Foreskin keratinocyte (primary cell): ENCODE measurements at places on chromosomes 5 and 9. TPM values are rescaled to one million over a fixed set of nuclear protein-coding genes. Genes with fewer than 3 reads are reported as not detected.

DNA sequence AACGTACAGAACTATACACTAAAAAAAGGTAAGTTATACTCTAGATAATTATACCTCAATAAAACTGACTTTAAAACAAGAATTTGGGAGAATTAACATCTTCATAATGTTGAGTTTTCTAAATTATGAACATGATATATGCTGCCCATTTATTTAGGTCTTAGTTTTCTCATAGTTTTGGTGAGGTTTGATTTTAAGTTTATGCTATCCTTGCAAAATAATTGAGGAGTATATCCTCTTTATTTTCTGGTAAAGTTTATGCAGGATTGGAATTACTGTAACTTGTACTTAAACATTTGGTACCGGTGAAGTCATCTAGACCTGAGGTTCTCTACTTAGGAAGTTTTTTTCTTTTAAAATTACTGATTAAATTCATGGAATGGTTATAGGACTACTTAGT lies 38.9 kb upstream of the RNU6ATAC start:
- DNase-seq = no peak

GRCh38 chr5:100430268-100431195 lies 104.6 kb upstream of the FAM174A start:
- peak; percentile 39 for DNase-seq

GRCh38 chr5:97434021-97434420 lies 251.0 kb upstream of the RIOK2 start:
- no peak for DNase-seq

GRCh38 chr5:170769246-170769645 lies 14.3 kb upstream of the GABRP start:
- no peak for DNase-seq

DNA sequence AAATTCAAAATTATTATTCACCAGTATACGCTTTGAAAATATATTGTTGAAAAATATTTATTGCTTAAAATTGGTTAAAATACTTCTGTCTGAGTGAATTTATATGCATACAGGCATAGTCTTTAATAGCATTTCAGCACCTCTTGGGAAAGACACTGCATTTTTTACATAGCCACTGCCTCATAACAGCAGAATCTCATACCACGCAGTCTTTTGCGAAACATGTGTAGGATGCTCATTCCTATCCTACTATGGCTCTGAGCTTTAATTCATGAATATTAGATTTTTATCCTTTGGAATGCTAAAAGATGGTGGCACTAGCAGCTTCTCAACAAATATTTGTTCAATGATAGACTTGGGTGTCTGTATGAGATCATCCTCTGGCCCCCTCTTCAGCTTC lies 94.0 kb upstream of the SH3GL2 start:
- no peak for DNase-seq

DNA sequence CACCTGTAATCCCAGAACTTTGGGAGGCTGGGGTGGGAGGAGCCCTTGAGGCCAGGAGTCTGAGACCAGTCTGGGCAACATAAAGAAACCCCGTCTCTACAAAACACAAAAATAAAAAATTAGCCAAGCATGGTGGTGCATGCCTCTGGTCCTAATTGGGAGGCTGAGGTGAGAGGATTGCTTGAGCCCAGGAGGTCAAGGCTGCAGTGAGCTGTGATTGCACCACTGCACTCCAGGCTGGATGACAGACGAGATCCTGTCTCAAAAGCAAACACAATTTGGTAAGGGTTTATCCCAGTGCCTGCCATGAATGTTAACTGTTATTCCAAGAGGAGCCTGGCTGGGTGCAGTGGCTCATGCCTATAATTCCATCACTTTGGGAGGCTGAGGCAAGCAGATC lies 71.1 kb downstream of the LHX2 start:
- no peak for DNase-seq

- DNase-seq = no peak
Measured at GRCh38 chr9:117454711-117455110, 39.9 kb upstream of the ASTN2 start.

- DNase-seq = peak; percentile 20
Measured at GRCh38 chr5:95417971-95418370, 26.8 kb downstream of the FAM81B start.

DNA sequence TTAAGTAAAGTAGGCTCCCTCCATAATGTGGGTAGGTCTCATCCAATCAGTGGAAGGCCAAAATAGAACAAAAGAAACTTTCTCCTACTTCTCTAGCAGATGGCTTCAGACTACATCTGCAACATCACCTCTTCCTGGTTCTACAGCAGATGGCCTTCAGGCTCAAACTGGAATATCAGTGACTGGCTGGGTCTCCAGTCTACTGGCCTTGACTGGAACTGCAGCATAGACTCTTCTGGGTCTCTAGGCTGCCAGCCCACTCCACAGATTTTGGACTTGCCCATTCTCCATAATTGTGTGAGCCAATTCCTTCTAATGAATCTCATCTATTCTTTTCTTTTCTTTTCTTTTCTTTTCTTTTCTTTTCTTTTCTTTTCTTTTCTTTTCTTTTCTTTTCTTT lies 64.8 kb downstream of the ACER2 start:
- DNase-seq = no peak

DNA sequence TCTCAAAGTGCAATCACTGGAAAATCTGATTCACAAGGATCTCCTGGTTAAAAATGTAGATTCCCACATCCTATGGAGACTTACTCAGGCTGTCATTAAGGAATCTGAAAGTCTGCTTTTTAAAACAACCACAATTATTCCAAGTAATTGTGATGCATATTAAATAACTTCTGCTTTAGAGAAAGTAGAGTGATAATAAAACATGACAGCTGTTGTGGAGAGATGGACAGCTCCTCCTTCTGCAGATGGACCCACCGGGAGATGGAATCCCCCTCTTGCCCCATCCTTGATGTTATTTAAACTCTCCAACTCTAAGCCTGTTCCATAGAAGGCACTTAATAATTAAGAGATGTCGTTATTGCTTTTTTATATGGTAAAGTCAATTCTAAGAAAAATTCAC lies 802.2 kb downstream of the CDH12 start:
- no peak for DNase-seq

DNA sequence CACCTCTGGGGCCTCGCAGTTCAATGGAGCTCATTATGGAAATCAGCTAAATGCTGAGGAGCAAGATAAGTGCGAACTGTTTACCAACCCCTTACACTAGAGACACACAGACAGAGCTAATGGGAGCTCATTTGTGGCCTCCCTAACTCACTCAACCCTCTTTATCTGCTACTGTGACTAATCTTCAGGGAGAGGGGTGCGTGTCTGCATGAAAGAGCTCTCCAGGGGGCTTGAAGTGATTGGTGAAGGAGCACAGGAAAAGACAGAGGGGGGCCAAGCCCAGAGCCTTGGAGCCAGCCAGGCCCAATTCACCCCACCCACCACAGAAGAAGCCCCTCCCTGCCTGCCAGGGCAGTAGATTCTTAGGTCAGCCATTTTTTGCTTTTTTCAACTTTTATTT lies 466.8 kb upstream of the BRINP1 start:
- no peak for DNase-seq

DNA sequence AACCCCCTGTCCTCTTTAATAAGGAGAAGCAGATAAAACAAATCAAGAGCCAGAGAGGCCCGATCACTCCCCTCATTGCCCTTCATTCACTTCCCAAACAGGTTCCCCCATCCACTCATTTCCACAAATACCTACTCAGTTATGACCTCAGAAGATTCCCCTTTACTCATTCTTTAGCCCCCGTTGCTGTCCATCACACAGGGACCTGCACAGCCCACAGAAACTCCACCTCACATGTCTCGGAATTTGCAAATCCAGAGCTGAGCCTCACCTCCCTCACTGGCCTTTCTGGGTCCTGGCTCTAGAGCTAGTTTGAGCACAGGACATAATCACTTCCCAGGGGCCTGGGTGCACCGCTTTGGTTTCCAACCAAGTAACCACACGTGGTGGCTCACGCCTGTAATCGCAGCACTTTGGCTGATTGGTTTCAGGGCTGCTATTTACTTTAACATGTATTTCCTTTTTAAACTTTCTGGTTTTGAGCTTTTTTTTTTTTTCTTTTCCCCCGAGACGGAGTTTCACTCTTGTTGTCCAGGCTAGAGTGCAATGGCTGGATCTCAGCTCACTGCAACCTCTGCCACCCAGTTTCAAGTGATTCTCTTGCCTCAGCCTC lies 17.8 kb downstream of the ATP6V0E1 start:
- no peak for DNase-seq

- DNase-seq = no peak
Measured at GRCh38 chr5:14174230-14174636, 31.1 kb downstream of the TRIO start.

GRCh38 chr5:6592601-6593000 lies 40.2 kb downstream of the NSUN2 start:
- peak; percentile 15 for DNase-seq

GRCh38 chr9:4258320-4259090 lies 41.4 kb downstream of the GLIS3 start:
- peak; percentile 81 for DNase-seq

DNA sequence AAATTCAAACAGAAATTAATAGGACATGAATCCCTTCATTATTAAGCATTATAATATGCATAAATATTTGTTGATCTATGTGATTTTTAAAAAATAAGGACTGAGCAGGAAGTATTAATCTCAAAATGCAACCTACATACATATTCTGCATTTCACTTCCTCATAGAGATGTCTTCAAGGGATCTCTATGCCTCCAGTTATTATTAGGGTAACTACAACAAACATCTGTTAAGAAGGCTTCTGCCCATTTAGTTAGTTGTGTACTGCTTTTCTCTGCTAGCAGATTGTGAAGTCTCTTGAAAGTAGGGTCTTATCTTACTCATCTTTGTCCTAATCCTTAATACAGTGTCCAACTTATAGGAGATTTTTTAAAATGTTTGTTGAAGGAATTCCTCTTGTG lies 414.1 kb downstream of the ACTL7B start:
- DNase-seq = no peak

- no peak for DNase-seq
Measured at GRCh38 chr5:169472544-169472943, 111.0 kb upstream of the SPDL1 start.

GRCh38 chr5:74382987-74383593 lies 257.4 kb downstream of the ENC1 start:
- peak; percentile 75 for DNase-seq

DNA sequence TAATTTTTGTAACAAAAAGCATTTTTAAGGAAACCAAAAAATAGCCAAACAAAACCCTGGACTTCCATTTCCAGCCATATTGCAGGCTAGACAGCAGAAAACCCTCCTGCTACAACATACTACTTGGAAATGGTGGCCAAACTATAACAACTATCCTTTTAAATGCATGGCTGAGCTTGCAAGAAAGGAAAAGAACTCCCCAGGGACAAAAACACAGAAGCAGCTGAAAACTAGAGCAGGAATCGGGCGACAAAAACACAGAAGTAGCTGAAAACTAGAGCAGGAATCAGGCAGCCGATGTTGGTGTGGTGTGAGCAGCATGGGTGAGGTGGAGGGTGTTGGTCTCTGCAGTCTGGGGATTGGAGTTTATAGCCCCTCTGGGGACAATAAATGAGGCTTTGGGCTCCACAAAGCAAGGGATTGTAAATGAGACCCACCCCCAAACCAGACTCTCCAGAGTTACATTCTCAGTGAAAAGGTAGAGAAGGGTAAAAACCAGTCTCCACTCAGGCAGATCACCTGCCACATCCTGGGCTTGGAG lies 95.2 kb downstream of the C9orf50 start:
- no peak for DNase-seq

DNA sequence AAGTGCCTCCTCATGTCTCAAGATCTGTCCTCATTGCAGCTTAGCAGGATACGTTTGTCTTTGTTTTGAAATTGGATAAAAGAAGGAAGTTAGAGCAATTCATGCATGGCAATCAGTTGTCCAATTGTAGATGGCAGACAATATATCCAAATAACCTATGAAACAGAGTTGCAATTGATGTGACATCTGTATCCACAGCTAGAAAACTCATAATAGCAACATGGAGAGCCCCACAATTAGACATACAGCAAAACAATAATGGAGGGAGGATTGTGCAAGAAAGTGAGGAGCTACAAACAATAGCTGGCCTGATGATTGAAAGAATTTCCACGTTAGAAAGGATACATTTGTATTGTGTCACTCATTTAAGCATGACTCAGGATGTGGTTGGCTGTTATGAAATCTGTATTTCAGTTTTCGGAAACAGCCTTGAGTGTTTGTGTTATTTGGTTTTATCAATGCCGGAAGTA lies 132.0 kb downstream of the FAM174A start:
- peak; percentile 89 for DNase-seq

DNA sequence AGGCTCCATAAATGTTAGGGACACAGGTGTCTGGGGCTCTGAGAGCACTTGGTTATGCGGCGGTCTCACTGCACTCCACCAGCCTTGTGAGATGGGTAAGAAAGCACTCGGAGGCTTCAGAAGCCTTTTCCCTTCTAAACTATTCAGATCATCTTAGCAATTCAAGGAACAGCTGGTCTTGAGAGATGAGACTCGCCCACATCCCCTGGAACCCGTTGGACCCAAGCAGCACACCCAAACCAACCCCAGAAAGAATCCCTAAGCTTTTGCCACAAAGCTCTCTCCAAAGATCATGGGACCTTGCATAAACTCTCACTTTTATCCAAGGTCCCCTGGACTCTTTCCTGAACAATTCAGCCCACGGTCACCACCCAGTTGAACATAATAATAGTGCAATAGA lies 90.2 kb downstream of the RAPGEF1 start:
- DNase-seq = no peak

The MED22 gene
- 20.4 and 20.9 TPM in 2 replicates for polyA plus RNA-seq

The TLX3 gene
- polyA plus RNA-seq = 0.03 TPM in 1 of 2 replicates, not detected in the other

The PHYHD1 gene
- polyA plus RNA-seq = 11.6 and 19.9 TPM in 2 replicates

The PPP2CA gene
- 89.8 and 114 TPM in 2 replicates for polyA plus RNA-seq

The NFIB gene
- 5.3 and 6.5 TPM in 2 replicates for polyA plus RNA-seq

The TSLP gene
- polyA plus RNA-seq = 0.06 and 0.22 TPM in 2 replicates

The RPL7A gene
- polyA plus RNA-seq = 3,394 and 3,430 TPM in 2 replicates

The OLFM1 gene
- 0.10 and 0.29 TPM in 2 replicates for polyA plus RNA-seq

The NIPAL4 gene
- polyA plus RNA-seq = 4.7 and 8.6 TPM in 2 replicates

The PLEKHG4B gene
- not detected in 2 replicates for polyA plus RNA-seq

The TBCA gene
- polyA plus RNA-seq = 324 and 339 TPM in 2 replicates

The SPINK4 gene
- not detected in 2 replicates for polyA plus RNA-seq

The C9orf57 gene
- not detected in 2 replicates for polyA plus RNA-seq

The IL13 gene
- not detected in 2 replicates for polyA plus RNA-seq

The CAMK4 gene
- polyA plus RNA-seq = 0.41 and 1.2 TPM in 2 replicates

The GCNT4 gene
- 0.57 and 0.70 TPM in 2 replicates for polyA plus RNA-seq
